ENCODE measurements at places on chromosomes 7 and 10.

DNA sequence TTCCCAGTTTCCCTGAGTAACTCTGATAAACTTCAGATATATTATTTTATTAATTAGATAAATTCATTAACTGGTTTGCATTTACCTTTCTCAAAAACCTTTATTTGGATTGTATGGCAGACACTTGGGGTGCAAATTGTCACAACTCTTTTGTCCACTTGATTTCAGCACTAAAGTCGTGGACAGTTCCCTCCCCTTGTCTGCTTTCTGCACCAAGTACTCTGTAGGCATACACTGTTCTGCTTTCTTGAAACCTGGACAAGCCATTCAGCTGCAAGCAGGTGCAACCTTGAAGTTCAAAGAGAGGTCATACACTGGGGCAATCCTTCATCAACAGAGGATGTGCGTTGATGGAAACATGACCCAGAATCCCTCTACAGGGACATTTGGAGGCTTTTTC, 162.9 kb downstream of the ARL5B start:
- DNase-seq: no peak

GRCh38 chr10:60479305-60480020, 89.8 kb upstream of the ANK3 start:
- DNase-seq: no peak

DNA sequence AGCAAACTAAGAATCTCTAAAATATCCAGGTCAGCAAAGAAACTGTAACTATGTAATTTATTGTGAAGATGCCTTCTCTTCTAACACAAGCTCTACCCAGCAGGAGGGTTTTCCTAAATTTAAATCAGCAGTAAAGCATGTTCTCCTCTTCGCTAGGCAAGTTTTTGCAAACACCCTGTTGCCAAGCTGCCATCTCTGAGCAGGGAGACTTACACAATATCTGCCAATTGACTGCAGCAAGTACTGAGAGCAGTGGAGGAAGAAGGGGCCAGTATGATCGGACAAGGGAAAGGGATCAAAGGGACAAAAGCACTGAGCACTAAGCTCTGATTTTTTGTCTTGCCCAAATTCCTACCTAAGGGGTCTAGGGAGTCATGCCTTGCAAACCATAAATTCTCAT, 16.0 kb upstream of the LANCL2 start:
- no peak for DNase-seq

- DNase-seq: no peak
These were observed 10.7 kb downstream of the FGL2 start for GRCh38 chr7:77188731-77189437.

GRCh38 chr7:89771003-89771636, 383.1 kb upstream of the STEAP1 start:
- DNase-seq: no peak

- no peak for DNase-seq
These were observed 63.3 kb upstream of the CHST15 start for GRCh38 chr10:124156524-124157260.

GRCh38 chr10:26323219-26323618, 106.6 kb downstream of the GAD2 start:
- no peak for DNase-seq
